Activated CD8-positive, alpha-beta memory T cell treated with anti-CD3 and anti-CD28 coated beads for 1 hour (primary cell): ENCODE measurements at places on chromosomes 2 and 18.

DNA sequence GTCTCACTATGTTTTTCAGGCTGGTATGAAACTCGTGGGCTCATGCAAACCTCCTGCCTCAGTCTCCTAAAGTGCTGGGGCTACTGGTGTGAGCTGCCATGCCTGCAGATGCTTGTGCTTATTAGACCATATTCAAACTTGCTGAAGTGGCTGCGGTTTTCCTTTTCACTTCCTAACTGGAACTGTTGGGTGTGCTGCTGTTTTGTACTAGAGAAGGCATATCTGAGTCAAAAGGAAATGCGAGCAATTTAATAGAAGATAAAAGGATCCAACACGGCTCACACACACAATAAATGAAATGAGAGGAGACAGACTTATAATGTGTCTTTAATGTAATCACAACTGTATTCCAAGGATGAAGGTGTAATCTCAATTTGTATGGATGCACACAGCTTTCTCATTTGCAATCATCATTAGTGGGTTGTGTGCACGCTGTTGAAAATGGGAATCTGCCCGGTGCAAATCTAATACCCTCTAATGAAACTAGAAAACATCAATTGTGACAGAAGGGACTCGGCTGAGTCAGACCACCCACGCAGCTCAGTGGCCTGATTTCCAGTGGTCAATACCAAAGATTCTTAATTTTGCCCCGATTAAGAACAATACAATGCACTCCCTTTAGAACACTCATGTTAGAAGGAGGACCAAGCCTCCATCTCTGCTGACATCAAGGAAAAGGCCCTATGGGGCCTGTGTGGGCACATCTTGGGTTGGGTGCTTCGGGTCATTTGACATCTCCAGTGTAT, 532.7 kb downstream of the TDRD15 start:
- DNase-seq: no peak

DNA sequence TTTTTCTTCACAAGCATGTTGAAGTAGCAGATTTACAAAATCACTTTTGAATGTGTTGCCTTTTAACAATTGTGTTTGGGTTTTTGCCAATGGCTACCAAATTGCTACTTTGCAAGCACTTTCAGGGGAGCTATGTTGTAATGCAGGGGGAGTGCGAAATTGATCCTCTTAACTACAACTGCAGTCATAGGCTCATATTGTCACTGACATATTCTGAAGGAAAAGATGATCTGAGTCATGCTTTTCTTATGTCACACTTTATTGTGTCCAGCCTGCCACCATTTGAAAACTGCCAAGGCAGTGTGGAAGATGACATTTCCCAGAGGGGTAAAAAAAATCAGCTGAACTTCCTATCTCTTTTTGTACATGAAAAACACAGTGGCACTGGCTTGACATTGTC, 74.9 kb downstream of the GPD2 start:
- DNase-seq: no peak

DNA sequence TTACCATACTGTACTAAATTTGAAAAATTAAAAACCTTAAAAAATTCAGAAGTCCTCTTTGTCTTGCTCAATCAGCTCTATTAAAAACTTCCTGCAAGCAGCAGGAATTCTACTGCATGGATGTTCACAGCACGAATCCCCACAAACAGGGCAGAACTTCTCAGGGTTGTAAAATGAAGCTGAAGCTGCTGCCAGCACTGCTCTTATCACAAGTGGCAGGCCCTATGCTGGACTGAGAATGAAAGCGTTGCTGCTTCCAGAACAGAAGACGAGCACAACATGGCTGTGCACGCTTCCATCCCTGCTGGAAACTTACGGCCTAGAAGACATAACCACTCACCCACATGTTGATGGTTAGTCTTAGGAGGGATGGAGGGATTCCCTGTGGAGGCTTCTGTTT, 134.0 kb downstream of the RAB3GAP1 start:
- DNase-seq: no peak

DNA sequence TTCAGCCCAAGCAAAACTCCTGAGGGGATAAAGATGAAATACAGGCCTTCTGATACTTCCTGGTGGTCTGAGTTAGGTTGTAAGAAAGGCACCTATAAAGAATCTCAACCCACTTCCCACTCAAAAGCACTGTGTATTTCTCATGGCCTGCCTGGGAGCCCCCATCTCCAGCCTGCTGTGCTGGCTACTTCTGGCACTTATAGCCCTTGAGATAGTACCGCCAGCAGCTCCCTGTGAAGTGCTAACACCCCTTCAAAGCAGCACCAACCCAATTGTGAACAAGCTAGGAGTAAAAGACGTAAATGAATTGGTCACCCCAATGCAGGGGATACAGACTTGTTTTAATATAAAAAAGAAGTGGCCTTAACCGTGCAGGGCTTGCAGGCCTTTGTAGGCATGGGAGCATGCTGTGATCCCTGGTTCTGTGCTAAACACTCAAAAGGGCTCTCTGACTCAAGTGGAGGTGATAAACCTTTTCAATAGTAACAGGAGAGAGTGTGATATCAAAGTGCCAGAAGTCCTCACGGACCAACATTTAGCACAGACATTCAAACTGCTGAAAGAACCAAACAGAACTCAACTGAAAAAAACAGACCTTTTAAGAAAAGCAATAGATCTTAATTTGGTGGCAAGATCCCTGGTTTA, 80.8 kb downstream of the RTN4 start:
- DNase-seq: no peak

GRCh38 chr2:231003186-231003585, 7.3 kb downstream of the SPATA3 start:
- no peak for DNase-seq

DNA sequence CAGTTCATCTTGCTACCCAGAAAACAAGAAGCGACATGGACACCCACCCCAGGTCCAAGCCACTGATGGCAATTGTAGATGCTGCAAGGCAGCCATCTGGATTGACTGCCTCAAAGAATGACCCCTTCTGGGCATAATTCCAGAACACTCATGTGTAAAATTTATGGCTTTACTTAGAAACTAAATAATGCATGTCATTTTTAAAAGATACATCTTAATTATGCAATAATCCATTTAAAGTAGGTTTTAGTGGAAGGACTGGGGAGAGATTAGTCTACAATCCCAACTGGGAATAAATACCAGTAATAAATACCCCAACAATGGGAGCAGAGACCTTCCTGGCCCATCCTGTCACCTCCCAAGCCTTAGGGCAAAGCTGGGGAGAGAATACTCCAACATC, 247.7 kb downstream of the SS18 start:
- no peak for DNase-seq

DNA sequence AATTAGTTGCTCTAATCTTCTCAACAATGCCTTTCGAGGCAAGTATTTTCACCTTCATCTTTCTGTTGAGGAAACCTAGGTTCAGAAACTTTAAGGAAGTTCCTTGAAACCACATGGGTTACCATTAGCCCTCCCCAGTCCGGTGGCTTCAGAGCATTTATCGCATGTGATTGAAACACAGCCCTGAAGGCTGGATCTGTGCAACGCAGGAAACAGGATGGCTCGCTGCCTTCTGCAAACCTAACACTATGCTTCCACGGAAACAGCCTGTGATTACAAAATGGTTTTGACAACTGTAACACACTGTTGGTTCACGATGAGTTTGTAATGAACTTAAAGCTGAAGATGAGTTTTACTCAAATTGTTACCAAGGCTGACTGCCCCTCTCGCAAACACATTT, 68.5 kb downstream of the EPB41L3 start:
- DNase-seq: no peak

- no peak for DNase-seq
Measured at GRCh38 chr2:40412456-40412855, 39.4 kb downstream of the SLC8A1 start.

- DNase-seq: no peak
Measured at GRCh38 chr2:177474998-177475397, 82.4 kb downstream of the AGPS start.

DNA sequence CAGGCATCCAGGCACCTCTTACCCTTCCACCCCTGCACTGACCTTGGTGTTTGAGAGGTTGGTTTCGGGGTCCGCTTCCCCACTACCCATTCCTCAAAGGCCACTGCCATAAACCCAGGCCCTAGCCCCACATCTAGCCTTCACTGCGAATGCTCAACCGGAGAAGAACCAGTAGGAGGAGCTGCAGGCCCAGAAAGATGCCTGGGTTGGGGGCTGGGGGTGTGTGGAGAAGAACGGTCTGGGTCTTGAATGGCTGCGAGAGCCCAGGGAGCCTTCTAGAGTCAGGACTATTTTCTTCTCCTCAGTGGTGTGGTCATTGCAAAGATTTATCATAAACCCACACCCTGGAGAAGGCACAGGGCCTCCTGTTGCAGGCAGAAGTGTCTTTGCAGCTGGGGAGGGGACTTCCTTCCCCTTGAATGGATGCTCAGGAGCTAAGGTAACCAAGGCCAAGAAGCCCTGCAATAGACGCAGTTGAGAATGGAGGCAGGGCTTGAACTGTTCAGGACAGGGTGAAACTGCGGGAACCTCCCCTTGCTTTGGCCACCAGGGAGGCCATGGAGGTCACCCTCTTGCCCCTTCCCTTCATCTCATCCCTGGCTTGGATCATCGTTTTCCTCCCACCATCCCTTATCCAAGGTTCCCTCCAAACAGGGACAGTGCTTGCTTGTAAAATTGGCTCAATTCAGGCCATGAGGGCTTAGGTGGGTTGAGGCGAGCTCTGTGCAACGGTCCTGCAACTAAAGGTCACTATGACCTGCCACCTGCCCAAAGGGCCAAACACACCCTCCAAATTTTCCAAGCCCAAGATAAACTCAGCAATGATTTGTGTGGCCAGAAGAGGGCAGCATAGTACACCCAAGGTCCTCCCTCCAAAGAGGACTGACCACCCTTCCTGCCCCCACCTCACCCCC, 20.9 kb downstream of the THNSL2 start:
- no peak for DNase-seq

- no peak for DNase-seq
Measured at GRCh38 chr18:48408727-48409590, at the start of gene ZBTB7C. TSS of gene ZBTB7C (minus strand) at chr18:48409383.

- no peak for DNase-seq
Measured at GRCh38 chr2:200609028-200609614, 23.3 kb downstream of the AOX1 start.

GRCh38 chr18:61333746-61334490, 688 bp downstream of the CDH20 start:
- DNase-seq: no peak

- no peak for DNase-seq
Measured at GRCh38 chr2:102245266-102246151, 58.7 kb downstream of the IL1RL2 start.

- DNase-seq: no peak
Measured at GRCh38 chr2:102463160-102463559, 9.9 kb upstream of the SLC9A4 start.

DNA sequence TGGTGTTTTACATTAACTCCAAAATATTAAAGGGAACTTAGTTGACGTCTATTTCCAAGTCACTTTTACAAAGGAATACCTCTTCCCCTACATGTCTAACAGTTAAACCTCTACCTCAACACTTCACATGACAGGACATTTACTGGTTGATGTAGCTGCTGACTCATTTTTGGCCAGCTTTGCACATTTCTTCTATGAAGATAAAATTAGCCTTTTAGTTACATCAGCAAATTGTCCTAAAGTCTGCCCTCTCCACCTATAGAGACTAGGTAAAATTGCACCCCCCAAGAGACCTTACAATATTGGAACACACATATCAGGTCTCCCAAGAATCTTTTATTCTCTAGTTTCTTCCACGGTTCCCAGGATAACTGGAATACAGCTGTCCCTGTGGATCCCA, 10.1 kb upstream of the CERS6 start:
- DNase-seq: no peak

DNA sequence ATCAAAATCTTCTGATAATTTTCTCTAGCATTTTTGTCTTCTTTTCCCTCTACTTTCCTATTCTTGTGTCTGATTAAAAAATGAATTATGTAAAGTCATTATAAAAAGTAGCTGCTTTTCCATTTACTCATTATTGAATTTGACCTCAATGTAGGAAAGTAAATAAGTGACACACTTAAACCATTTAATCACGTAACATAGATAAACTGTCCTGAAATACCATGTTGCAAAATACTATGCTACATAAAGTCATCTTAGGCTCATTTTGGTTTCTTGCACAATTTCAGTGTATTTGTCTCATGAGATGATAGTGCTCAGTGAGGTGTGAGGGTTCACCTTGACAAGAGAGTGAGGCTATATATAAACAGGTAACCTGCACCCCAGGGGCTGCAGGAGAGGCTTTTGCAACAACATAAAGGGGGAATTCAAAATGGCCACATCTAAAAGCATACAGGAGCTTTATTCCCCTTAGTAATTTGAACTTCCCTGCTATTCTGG, 502.7 kb downstream of the RNF144A start:
- DNase-seq: no peak

DNA sequence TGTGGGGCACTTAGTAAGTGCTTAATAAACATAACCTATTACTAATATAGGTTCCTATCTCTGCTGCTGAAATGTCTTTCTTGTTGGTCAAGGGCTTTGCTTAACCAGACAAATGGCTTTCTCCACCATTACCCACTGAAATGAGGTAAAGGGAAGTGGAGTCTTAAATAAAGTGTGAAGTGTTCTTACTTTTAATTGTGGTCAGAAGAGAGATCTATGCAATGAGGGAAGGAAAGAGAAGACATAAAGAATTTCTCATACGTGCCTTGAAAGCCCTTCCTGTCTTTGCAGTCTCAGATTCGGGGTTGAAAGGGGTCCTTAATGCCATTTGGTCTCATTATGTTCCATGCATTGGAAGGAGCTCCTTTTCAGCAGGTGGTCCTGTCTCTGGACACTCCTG, 6.9 kb upstream of the CXCR4 start:
- DNase-seq: no peak

- DNase-seq: no peak
Measured at GRCh38 chr2:95260028-95261023, 13.9 kb upstream of the PROM2 start.

DNA sequence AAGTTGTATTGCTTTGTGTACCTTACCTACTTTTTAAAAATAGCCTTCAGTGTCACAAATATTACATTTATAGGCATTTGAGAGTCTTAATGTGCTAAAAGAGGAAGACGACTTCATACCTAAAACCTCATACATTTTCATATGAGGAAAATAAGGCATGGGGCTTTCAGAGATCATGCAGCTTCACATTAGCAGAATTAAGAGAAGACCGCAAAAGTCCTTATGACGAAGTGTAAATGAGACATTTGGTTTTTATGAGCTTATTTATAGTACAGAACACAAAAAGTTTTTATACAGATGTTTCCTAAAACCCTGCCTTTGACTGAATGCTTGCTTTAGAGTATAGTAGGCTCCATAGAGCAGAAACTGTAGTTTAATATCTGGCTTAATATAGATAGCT, 10.1 kb upstream of the CCDC138 start:
- no peak for DNase-seq

- DNase-seq: no peak
Measured at GRCh38 chr2:9811679-9812511, 31.4 kb upstream of the TAF1B start.

DNA sequence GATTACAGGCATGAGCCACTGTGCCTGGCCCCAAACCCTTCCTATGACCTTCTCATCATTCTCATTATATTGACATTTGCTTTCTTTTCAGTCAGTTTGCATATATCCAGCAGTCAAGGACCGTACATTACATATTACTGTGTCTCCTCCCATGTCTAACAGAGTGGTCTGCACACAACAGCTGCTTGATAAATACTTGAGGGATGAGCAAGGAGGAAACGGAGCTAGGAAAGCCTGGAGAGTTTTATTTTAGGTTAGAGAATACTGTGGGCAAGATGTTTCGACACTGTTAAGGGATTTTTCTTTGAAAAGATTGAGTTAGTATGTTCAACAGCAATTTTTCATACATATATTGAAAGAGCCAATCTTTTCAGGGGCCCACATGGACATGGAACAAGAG, 76.2 kb upstream of the CHRNA1 start:
- no peak for DNase-seq
